Left ventricle myocardium superior (tissue), 1 donor: ENCODE measurements at places on chromosomes 7 and 10. TPM values are rescaled to one million over a fixed set of nuclear protein-coding genes. Genes with fewer than 3 reads are reported as not detected.
A peak's percentile ranks its signal among the peaks of the same experiment; 100 is the strongest.

- no peak for DNase-seq
Measured at GRCh38 chr10:18214691-18215563, 74.7 kb downstream of the CACNB2 start.

DNA sequence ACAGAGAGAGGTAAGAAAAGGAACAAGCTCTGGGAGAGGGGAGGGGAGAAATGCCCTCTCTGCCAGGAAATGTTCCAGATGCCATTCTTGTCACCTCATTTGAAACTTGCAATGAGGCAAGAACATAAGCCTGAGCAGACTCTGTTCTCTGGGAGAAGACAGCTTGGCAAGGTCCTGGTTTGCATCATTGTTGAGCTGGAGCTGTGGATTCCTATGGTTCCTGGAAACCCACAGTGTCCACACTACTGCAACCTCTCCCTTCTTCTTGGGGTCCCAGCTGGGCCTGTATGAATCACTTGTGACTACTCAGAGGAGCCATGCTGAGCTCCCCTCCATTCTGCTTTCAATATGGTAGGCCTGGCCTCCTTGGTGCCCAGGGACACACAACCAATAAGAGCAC, 60.8 kb upstream of the HECTD2 start:
- DNase-seq: peak; percentile 19

GRCh38 chr7:4227105-4228010, 454.7 kb upstream of the FOXK1 start:
- no peak for DNase-seq

DNA sequence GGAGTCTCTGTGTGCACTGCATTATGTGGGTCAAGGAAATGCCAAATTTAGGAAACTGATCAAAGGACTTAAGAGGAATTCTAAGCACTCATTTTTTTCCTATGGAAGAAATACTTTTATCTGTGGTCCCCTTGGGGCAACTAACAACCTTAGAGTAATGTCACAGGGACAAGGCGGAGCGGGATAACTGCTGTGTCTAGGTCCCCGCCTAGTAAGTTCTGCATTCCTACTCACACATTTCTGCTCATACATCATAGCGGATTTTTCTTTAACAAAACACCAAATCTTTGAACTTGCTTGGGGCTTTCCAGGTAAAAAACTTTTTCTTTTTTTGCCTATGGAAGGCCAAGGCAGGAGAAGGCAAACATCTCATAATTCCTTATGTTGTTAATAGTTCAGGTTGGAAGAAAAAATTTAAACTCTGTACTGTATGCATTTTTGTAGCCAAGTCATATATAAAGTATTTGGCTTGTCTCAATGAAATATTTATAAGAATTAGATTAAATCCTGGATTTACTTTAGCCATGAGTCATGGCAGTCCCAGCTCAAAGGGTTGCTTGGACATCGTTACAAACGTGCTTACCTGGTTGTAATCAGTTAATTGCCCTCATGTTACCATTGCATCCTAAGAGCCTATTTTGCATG, 285.0 kb downstream of the PHTF2 start:
- DNase-seq: no peak

DNA sequence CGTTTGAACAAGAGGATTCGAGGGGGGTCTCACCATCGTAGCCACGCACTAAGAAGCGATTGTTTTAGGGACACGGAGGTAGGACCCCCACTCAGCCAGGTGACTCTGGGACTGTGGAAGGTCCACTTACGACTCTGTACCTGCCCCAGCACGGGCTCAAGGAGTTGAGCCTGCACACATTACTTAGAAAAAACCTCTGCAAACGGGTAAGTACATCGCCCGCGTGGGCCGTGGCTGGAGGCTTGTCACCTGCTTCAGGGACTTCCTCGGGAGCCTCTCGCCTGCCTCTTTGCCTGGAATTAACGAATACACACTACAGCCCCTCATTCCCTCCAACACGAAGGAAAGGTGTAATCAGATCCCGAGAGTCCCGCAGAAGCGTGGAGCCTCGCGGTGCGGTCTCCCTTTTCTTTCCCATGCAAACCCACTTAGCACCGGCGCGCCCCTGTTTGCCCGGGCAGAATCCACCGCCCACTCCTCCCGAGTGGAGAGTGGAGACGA, 826 bp downstream of the PODXL start:
- DNase-seq: peak; percentile 35

CYP3A7 gene
- not detected for total RNA-seq

UTF1 gene
- total RNA-seq: not detected

CHAT gene
- not detected for total RNA-seq
